Stimulated activated CD8-positive, alpha-beta memory T cell treated with anti-CD3 and anti-CD28 coated beads, Interleukin-4, amount 100 ng/mL, for 1 hour (primary cell): ENCODE measurements at places on chromosomes 4 and X.

DNA sequence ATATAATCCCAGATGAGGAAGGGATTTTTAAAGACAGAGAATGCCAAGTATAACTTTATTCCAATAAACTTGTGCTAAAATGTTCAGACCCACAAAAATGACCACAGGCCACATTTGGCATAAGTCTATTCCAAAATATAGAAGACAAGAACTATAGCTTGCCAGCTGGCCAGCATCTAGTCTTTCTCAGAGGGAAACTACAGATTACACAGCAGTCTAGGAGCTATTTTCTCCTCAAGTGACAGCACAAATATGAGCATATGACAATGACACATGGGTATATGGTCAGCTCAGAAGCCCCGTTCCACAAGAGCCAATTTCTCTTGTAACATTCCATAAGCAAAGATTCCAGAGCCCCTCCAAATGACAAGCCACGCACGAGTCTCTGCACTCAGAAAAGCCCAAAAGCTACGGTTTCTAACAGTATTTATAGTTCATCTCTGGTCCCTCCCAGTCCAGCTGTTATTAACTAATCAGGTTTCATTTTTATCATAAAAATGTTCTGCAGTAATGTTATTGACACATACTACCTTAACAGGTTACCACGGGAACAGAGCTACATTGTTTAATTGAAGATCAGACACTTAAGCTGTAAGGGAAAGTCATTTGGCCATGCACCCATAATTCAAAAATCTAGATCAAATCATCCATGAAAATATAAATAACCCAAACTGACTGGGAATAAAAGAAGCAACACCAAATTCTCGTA lies 70.3 kb downstream of the RAB28 start:
- DNase-seq, result no peak

- DNase-seq, result no peak
Measured at GRCh38 chr4:3853388-3854035, 87.3 kb downstream of the ADRA2C start.

- no peak for DNase-seq
Measured at GRCh38 chr4:1029529-1029928, 18.1 kb downstream of the FGFRL1 start.

- no peak for DNase-seq
Measured at GRCh38 chr4:2850966-2851798, 7.5 kb downstream of the ADD1 start.

DNA sequence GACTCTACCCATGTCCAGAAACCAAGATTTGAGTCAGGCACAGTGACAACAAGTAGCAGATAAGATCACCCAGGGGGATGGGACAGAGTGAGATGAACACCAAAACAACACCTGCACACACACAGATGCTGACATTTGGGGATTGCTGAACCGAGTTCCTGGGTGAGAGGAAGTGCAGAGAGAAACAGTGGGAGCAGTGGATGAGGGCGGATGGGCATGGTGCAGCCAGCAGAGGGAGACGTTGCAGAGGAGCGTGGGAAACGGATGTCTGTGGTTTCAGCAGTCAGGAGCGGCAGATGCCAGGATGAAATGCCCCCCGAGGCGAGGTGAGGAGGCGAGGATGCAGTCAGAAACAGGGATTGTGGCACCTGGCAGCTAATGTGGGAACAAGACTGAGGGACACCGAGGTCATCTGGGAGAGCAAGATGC lies 78.6 kb upstream of the STS start:
- no peak for DNase-seq

- DNase-seq, result no peak
Measured at GRCh38 chr4:150525321-150525868, 56.6 kb upstream of the MAB21L2 start.

- no peak for DNase-seq
Measured at GRCh38 chrX:53048169-53049126, at the start of gene GPR173. GPR173 (plus strand) TSS chrX:53048789; CDS start chrX:53076622, 27,833 bp downstream.

- no peak for DNase-seq
Measured at GRCh38 chr4:162163892-162164759, at the start of gene FSTL5. FSTL5 (minus strand) TSS chr4:162164000; CDS start chr4:162111396, 52,604 bp downstream.

- DNase-seq, result no peak
Measured at GRCh38 chrX:36640232-36640631, 367.9 kb upstream of the FAM47C start.

DNA sequence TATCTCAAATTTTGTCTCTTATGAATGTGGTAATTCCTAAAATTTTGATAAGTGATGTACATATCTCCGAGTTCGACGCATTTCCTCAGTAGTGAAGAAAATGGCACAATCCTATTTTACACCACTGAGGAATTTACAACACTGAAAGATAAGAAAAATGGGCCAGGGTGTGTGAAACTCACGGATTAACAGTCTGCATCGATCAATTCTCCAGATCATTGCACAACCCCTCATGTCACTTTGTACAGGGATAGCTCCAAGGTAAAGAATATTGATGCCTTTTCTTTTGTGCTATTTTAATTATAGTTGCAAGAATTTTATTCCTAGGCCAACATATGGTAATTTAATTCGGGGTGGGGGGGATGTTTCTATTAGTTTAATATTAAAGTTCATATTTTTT lies 268.7 kb upstream of the VCX3A start:
- no peak for DNase-seq

DNA sequence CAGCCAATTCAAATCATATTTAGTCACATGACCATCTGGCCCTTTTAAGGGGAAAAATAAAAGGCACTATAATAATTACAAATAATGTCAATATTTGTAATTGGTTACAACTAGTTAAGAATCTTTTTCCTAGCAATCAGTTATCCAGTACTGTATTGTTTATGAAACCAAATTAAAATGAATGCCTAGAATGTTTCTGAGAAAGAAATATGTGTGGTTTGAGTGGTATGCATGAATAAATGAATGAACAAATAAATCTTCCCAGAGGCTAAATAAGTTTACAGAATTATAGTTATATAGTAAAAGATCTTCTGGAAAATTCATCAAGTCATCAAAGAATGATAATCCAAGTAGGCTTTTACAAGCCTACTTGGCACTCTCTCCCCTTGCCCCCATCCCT lies 55.8 kb upstream of the F8A3 start:
- DNase-seq, result no peak

DNA sequence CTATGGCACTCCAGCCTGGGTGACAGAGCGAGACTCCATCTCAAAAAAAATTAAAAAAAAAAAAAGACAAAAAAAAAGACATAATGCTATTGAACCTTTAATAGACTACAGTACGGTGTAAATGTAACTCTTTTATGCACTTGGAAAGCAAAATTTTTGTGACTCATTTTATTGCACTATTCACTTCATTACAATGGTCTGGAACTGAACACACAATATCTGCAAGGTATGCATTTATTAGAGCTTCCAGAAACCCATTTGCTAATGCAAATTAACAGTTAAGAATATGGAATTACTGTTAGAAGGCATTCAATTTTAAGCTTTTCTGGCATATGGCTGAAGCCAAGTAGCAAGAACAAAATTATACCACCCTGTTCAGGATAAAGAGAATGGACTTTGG lies 176.3 kb downstream of the OPHN1 start:
- no peak for DNase-seq

GRCh38 chr4:33696041-33696440 lies 2548.3 kb downstream of the ARAP2 start:
- DNase-seq, result no peak

DNA sequence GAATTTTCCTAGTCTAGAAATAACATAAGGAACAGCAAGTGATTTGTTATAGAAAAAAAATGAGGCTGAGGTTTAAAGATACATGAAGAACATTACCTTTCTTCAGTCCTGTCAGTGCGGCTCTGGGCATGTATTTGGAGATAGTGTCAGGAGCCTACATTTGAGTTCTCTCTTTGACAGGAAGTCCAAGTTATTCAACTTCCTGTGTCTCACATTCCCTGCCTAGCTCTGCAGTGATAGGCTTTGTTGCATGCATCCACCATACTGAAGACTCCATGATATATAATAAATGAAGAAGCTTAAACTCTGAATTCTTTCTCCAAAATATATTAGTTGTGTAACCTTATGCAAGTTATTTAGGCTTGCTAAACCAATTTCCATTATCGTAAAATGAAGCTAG lies 148.7 kb downstream of the RELL1 start:
- no peak for DNase-seq

GRCh38 chr4:87209696-87210095 lies 10.7 kb downstream of the KLHL8 start:
- no peak for DNase-seq

GRCh38 chrX:149540131-149540620 lies 636 bp upstream of the EOLA1 start:
- peak; percentile 81 for DNase-seq

GRCh38 chr4:54173281-54173912 lies 55.7 kb upstream of the PDGFRA start:
- no peak for DNase-seq

DNA sequence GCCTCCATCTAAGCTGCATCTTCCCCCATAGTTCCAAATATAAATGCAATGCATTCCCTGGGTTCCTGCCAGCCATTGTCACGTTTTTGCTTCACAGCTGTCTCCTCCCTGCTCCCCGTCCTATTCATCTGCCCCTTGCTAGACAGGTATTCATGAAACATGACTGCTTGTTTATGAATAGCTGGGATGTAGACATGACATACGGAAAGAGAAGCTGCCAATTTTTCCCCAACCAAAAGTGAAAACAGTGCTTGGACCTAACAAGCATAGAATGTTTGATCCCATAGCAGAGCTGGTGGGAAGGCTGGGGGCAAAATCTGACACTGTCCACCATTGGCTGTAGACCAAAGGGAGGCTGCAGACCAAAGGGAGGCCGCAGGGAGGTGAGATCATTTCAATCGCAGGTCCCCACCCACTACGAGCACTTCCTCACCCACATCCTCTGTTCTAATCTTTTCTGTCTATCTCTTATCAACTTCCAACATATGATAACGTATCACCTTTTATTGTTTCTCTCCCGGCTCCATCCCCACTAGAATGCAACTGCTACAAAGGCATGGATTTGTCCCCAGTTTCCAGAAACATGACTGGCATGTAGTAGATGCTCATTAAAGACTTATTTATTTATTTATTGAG lies 8.5 kb upstream of the GYG2 start:
- no peak for DNase-seq

- no peak for DNase-seq
Measured at GRCh38 chr4:103786014-103786413, 66.2 kb upstream of the TACR3 start.

GRCh38 chr4:184762100-184762499 lies 28.2 kb upstream of the CENPU start:
- DNase-seq, result no peak

DNA sequence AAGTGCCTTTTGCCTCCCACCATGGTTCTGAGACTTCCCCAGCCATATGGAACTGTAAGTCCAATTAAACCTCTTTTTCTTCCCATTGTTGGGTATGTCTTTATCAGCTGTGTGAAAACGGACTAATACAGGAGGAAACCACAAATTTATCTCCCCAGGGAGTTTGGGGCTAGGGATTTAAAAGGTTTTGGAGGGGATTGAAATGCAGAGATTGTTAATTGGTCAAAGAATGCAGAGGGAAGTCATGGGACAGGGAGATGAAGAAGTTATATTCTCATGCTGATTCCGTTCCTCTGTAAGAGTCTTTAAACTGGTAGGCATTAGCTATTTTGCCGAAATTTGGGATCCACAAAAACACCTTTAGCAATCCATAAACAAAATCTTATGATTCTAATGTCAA lies 57.9 kb downstream of the TKTL2 start:
- no peak for DNase-seq

- no peak for DNase-seq
Measured at GRCh38 chr4:66704243-66704642, 841.1 kb downstream of the CENPC start.

DNA sequence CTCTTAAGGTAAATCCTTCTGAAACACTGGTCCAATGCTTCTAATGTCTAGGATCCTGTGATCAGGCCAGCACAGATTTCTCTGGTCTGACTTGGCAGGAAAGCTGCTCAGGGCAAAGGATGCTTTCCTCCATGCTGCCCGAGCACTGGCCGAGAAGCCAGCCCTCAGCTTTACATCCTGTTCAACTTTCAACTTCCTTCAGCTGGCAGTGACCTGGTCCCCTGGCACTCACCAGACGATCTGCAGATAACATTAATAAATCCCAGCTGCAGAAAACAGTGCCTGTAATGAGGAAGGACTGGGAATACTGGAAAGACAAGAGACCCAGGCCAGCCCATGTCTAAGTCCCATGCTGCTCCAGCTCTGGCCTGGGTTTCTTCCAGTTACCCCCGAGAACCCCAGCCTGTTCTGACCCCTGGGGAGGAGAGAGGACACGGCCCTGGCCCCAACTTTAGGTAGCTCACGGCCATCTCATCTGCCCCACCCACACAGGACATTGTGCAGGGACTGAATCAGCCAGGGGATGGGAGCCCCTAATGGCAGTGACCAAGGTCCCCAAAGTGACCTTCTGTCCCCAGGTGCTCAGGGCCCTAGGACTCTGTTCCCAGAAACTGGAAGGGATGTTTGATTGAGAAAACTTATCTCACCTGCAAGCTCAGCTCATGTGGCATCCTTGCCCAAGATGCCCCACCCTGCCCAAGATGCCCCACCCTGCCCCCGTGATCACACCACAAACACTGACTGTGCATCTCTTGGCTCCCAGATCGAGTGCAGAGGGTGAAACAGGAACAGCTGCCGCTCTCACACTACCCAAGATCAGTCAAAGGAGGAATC lies 28.0 kb downstream of the JAKMIP1 start:
- no peak for DNase-seq

DNA sequence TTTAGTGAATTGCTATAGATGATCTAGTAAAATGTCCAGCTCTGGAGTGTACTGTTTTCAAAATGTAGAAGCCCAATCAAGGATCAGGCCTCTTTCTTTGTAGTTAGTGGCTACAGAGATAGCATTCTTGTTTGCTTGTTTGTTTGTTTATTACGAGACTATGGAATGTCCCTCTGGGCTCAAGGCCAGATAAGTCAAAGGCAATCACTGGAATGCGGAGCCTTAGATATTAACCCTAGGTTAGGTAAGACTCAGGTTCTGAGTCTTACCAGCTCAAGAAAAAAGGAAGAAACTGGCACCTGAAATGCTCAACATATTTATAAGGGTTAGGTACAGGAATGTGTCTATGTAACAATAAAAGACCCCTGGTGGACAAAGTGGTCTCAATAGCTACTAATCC lies 261.5 kb downstream of the SLC7A11 start:
- DNase-seq, result no peak

DNA sequence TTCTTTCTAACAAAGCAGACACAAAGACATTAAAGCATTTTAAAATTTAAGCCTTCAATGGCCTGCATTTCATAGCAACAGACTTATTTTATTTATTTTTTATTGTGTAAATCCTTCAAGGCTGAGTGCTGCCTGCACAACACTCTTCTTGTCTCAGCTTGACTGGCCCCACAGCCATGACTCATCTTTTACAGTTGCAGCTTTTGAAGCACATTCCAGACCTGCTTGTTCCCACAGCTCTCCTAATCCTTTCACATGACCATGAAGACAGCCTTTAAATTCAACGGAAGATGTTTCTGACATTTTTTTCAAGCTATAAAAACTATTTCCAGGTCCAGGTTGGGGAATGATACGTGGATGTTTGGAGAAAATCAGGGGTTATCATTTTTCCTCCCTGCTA lies 276.9 kb upstream of the TACR3 start:
- no peak for DNase-seq

DNA sequence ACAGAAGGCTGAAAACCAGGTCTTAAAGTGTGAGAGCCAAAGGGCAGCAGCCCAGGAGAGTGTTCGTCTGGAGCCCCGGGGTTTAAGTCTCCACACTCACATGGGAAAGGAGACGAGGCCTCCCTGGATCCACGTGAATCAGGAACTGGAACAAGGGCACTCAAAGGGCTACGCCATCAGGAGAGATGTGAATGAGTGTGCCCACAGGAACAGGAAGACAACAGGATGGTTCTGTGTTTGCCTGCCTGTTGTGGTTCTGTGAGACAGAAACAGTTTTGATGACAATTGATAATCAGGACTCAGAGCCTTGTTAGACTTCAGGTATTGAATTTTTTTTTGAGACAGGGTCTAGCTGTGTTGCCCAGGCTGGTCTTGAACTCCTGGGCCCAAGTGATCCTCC lies 4.9 kb upstream of the CTBP1 start:
- no peak for DNase-seq
